ENCODE measurements at places on chromosomes 16 and 17.

DNA sequence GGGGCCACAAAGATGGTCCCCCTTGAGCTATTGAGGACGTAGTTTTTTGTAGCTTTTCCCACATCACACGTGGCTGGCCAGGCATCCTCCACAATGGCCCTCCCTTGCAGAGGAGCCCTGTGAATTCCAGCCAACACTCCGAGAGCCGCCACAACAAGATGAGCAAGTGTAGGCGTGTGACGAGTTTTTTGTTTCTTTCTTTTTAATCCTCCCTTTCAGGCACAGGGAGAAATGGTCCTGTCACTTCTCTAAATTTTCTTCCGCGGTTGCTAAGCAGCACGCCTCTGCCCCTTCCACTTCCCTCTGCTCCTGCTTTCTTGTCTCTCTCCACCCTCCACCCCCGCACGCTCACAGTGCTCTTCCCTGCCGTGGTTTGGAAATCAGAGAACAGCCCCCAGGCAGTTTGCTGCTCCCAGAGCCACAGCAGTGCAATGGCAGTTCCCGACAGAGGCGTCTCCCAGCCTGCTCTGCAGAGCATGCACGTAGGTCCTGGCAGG is 68.0 kb upstream of the MRTFB start:
- DNase-seq, result no peak

- DNase-seq, result peak; percentile 38
Observed at GRCh38 chr17:49494986-49495841, at the start of gene NGFR. TSS of gene NGFR (plus strand) at chr17:49495293. CDS start at chr17:49495418, 125 bp downstream.

- DNase-seq, result no peak
Observed at GRCh38 chr17:16980813-16981731, 9.2 kb upstream of the TNFRSF13B start.

DNA sequence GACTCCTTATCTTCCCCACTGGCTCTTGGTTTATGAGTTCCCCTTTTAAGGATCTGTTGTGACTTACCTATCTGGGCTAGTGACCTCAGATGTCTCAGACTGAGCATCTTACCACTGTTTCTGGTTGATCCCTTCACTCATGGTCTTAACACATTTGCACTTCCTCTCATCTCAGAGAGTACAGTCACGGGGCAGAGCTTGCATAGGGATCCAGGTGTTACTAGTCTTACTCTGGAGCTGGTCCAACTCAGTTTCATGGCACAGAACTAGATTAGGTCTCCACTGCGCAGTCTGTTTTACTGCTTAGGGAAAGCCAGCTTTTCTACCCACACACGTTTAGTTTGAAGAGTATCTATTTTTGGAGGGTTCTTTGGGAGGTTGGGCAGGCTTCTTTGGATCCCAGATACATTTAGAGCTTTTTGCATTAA is 10.2 kb downstream of the GABARAPL2 start:
- DNase-seq, result no peak

DNA sequence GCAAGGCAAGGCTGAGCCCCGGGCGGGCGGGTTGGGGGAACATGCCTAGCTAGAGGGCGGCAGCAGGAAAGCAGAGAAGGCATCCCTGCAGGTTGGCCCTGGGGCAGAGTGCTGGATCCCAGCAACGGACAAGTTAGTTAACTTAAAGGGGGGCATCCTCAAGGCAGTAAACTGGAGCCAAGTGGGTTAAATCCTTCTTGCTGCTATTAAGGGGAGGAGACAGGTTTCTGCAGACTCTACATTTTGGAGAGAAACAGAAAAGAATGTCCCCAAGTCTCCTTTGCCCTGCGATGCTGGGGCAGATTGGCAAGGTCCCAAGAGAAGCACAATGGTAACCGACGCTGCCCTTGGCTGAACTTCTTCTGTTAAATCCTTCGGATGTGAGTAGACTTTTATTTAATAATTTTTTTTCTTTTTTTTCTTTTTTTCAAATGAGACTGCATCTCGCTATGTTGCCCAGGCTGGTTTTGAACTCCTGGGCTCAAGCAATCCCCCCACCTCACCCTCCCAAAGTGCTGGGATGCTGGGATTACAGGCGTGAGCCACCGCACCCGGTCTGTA is 14.0 kb downstream of the ATP5PD start:
- DNase-seq, result peak; percentile 38

DNA sequence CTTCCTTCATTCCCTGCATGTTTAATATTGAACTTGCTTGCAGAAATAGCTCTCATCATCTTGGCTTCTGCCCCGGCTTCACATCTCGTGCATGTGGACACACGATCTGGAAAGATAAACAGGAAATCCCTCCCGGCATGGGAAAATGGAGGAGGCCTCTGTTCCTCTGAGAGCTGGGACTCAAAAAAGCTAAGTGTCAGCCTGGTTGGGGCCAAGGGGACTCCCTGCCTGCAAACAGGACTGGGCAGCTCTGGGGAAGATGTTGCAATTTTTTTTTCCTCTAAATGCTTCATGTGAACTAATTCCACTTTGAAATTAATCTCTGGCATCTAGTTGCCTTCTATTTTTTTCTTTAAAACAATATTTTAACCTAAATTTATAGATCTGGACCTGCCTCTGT is 24.8 kb downstream of the ITPRIPL2 start:
- DNase-seq, result no peak

DNA sequence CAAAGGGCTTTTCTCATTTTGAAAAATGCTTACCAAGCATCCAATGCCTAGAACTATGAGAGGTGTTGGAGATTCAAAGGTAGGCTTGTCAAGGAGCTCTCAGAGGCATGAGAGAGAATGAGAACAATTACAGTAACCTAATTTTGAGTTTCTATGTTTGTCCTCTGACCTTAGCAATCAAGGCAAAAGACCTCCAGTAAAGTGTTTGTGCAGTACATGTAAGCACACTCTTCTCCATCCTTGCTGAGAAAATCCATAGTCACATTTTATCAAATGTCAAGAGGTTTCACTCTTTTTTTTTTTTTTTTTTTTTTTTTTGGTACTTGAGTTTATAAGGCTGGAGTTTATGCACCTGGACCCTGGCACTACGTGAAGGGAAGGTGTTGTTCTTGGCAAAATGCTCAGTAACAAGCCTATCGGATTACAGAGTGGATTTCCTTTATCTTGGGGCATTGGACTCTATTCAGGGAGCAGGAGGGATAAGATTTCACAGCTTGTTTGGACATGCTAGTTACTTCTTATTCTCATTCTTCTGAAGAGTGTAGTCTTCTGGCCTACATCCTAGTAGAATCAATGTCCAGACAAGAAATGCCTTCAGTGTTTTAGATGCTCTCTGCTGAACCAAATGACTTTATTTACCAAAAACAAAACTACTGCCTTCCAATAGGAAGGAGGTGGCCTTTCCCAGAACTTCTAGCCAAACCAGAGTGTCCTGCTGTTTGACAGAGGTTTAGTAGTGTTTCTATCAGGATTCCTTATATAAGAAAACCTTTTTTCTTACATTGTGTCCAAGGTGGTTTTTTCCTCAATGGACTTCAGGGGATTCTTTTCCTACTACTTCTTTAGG is 21.9 kb downstream of the KCNJ2 start:
- DNase-seq, result no peak

DNA sequence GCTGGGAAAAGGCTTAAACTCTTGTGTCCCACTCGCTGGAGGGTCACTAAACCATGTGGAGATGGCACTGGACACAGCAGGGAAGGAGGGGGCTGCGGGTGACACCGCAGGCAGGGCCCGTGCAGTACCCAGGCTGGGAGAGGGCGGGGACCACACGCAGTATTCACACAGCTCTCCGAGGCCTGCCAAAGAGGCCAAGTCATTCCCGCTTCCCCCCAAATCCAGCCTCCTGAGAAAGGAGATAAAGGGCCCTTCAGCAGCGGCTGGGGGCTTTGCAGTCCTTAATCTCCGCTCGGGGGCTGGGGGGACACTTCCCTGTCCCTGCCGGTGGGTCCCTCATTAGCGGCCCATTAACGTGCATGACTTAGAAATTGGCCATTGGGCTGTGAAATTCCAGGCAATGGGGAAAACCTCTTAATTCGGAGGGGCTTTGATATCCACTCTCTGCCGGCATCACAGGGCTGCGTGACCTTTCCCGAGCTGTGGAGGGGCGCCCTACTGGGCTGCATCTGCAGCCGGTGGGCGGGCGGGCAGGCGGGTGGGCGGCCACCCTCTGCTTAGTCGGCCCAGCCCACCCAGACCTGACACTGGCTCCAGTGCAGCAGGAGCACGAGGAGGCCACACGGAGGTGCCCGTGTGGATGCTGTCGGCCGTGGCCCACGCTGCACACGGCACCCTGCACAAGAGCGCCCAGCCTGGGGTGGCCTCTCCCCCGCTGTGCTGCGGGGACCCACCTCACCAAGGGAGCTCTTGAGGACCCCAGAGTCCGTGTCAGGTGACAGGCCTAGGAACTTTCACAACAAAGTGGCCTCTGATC is 2.6 kb upstream of the SLC38A8 start:
- DNase-seq, result no peak

DNA sequence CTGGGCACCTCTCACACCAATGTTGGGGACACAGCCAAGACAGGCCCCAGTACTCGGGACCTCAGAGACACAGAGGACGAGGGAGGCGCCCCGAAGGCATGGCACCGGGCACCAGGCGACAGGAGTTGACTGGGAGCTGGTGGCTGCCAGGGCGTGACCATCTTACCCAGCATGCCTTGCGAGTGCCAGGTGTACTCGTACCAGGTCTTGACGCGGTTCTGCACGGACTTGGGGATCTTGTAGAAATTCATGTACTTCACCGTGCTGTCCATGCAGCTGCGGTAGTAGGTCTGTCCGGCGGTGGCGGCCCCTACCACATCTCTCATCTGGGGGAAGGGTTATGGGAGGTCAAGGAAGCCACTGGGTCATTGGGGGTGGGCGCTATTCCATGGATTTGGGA is 67.3 kb downstream of the CNGB1 start:
- DNase-seq, result no peak

GRCh38 chr16:53220585-53220984 is 165.8 kb downstream of the CHD9 start:
- no peak for DNase-seq

DNA sequence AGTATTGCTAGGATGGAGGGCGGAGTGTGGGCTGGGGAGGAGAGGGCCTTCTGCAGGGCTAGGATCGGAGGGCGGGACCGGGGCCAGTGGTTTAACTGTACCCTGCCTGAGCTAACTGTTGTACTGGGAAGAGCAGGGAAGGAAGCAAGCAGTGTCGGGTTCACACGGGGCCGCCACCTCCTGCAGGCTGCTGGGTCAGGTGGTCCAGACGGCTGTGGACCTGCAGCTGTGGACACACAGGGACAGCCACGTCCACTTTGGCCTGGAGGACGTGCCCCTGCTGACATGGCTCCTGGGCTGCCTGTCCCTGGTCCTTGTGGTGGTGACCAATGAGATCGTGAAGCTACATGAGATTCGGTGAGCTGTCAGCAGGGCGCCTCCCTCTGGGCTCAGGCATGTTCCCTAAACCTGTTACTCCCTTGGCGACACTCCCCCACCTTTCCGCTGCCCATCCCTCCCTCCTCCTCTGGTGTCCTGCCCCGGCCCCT is 16.6 kb downstream of the CASKIN2 start:
- no peak for DNase-seq

GRCh38 chr16:53129281-53130158 is 74.7 kb downstream of the CHD9 start:
- no peak for DNase-seq

- no peak for DNase-seq
Observed at GRCh38 chr17:48460052-48460451, 30.0 kb upstream of the SKAP1 start.

DNA sequence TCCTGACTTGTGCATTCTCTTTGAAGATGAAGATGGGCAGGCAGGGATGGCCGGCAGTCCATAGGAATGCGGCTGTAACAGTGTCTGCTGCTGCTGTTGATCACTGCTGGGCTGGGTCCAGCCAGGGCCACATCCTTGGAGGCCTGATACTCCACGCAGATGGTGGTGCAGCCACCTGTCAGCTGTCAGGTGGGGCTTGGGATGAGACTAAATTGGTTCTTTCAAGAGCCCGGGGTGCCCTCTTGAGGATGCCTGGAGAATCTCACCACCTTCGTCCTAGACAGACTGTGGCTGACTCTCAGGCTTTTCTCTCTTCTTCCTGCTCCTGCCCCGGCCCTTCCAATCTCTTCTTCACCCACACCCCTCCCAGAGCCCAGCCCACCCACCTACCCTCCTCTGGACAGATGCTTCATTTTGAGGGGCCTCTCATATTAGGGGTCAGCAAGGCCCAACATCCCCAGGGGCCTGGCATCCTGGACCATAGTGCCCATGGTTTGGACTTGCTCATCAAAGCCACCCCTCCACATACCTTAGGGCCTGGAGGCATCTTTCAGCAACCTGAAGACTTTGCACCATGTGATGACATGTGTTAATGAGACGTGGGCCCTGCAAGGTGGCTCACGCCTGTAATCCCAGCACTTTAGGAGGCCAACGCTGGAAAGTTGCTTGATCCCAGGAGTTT is 19.1 kb downstream of the OSBPL7 start:
- peak; percentile 48 for DNase-seq

GRCh38 chr16:47008174-47008573 is 34.7 kb upstream of the DNAJA2 start:
- no peak for DNase-seq

DNA sequence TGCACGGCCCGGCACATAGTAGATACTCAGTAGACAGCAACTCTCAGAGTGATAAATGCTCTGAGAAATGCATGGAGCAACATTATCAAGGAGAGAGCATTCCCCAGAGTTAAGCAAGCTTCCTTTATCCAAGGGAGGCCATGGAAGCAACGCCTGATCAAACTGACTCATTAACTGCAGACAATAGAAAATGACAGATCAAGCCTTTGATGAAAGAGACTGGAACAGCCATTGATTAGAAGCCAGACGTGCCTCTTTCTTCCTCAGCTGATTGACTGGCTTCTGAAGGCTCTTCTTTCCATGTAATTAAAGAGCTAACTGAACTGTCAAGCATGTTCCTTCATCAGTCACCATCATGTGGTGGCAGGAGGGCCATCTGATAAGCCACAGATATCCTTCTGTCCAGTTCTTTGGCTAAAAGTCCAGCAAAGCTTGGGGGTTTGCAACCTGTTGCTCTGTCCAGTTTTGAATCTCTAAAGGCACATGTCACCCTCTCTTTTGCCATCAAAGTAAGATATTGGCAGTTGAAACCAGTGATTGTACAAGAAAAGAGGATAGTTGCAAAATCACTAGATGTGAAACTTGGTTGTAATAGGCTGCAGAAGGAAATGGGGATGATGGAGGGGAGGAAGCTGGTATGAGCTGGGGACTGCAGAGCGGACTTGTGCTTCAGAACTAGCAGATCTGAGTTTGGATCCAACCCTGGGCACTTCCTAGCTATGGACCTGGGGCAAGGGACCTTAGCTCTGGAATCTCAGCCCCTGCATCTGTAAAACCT is 188.0 kb downstream of the HAPSTR1 start:
- no peak for DNase-seq

DNA sequence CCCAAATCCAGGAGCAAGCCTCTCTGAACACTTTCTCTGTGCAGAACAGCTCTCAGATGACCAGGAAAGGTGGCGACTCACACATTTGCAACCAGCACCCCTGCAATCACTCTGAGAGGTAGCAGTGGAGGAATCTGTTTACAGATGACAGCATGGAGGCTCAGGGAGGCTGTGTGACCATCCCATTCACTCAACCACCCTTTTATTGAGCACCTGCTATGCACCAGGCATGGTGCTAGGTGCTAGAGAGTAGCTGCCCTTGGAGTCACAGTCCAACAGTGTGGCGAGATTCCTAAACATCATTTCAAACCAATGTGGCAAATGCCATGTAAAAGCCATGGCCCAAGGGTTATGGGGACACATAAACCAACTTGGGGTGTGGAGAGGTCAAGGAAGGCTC is 1.5 kb upstream of the ITGB4 start:
- no peak for DNase-seq

Measured in stimulated activated naive CD8-positive, alpha-beta T cell treated with anti-CD3 and anti-CD28 coated beads, Interleukin-15, amount 100 ng/mL, for 72 hours (primary cell).